Stimulated activated naive CD4-positive, alpha-beta T cell treated with Interleukin-2 at 50 U/mL for 16 hours (primary cell): ENCODE measurements at places on chromosomes 7 and 10.

DNA sequence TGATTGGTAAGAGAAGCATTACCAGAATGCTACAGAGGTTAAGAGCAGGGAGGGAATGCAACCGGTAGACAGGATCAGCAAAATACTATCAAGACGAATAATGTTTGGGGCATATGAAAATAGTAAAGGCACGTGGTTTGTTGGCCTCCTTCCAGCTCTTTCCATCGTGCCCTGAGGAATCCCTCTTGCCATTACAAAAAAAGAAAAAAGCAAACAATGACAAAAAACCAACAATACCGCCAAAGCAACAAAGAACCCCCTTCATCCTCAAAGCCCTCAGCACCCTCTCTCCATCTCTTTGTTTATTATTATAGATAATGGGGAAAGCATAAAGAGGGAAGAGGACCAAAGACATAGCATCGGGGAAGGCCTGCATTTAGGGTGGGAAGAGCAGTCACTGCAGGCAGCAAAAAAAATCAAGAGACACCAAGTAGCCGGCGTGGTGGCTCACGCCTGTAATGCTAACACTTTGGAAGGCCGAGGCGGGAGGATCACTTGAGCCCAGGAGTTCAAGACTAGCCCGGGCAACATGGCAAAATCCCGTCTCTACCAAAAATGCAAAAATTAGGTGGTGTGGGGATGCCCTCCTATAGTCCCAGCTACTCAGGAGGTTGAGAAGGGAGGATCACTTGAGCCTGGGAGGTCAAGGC, 78.0 kb downstream of the HIP1 start:
- no peak for DNase-seq

DNA sequence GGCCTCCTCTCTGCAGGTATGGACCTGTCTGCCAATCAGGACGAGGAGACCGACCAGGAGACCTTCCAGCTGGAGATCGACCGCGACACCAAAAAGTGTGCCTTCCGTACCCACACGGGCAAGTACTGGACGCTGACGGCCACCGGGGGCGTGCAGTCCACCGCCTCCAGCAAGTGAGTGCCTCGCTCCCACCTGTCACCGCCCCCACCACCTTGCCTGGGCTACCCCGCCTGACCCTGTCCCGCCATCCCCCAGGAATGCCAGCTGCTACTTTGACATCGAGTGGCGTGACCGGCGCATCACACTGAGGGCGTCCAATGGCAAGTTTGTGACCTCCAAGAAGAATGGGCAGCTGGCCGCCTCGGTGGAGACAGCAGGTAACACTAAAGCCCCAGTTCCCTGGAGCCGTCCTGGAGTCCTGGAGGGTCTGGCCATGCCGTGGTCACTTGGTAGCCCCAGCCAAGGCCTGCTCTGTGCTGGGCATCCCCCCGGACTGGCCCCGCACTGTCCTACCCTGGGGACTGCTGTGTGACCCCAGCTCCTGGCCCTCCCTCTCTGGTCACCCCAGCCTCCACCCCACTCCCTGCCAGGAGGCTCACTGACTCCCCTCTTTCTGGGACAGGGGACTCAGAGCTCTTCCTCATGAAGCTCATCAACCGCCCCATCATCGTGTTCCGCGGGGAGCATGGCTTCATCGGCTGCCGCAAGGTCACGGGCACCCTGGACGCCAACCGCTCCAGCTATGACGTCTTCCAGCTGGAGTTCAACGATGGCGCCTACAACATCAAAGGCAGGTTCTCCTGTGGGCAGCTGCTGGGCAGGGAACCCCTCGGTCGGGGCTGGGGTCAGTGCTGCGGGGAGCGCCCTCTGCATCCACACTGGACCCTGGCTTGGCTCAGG, 178.0 kb downstream of the RNF216 start:
- DNase-seq: no peak

- no peak for DNase-seq
Measured at GRCh38 chr7:24843821-24844434, 86.7 kb upstream of the GSDME start.

GRCh38 chr10:124619802-124620490, 124.2 kb downstream of the FAM53B start:
- no peak for DNase-seq

GRCh38 chr7:116952635-116953371, 498 bp upstream of the ST7 start:
- no peak for DNase-seq

DNA sequence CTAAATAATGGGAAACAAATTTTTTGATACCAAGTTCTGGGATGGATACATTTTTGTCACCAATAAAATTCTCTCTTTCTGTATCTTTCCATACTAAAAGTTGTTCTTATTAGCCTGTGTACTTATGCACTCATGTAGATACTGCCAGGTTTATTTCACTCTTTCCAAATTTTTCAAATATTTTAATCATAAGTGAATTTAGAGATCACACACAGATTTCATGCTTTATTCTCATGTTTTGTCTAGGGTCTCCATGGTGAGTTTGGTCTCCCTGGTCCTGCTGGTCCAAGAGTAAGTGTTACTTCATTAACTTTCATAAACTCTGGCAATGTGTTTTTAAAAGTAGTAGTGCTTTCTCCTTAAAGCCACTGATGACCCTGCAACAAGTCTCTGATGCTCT, 20.3 kb downstream of the COL1A2 start:
- DNase-seq: no peak
